ENCODE measurements at places on chromosomes 12 and 14.

- DNase-seq: no peak
These were observed 12.5 kb downstream of the PCNX1 start for GRCh38 chr14:70919774-70920173.

- DNase-seq: no peak
These were observed 397.7 kb downstream of the MDGA2 start for GRCh38 chr14:47277703-47278102.

GRCh38 chr14:25350021-25350420, 300.1 kb upstream of the STXBP6 start:
- DNase-seq: no peak

- DNase-seq: no peak
These were observed 34.2 kb upstream of the RNASE1 start for GRCh38 chr14:20836668-20837338.

- no peak for DNase-seq
These were observed 68.4 kb downstream of the SYT1 start for GRCh38 chr12:78933014-78933413.

All from omental fat pad (tissue), 4 donors.